ENCODE measurements at places on chromosomes 6 and 20.
A peak's percentile ranks its signal among the peaks of the same experiment; 100 is the strongest.

- no peak overlapping the region for H3K4me3 ChIP-seq
- no peak overlapping the region for H3K27ac ChIP-seq
- no peaks in the 10 kb centered on the region for H3K4me1 ChIP-seq
- no peaks in the 10 kb centered on the region for H3K36me3 ChIP-seq
- no peak for DNase-seq
These were observed 44.8 kb upstream of the SLC17A4 start for GRCh38 chr6:25709761-25710160.

- DNase-seq, result no peak
- H3K4me1 ChIP-seq, result peaks cover 28% of the 10 kb centered on the region
- no peaks in the 10 kb centered on the region for H3K36me3 ChIP-seq
- peaks cover 34% of the 10 kb centered on the region for H3K27me3 ChIP-seq
These were observed 101.4 kb upstream of the BEND6 start for GRCh38 chr6:56853541-56853940.

DNA sequence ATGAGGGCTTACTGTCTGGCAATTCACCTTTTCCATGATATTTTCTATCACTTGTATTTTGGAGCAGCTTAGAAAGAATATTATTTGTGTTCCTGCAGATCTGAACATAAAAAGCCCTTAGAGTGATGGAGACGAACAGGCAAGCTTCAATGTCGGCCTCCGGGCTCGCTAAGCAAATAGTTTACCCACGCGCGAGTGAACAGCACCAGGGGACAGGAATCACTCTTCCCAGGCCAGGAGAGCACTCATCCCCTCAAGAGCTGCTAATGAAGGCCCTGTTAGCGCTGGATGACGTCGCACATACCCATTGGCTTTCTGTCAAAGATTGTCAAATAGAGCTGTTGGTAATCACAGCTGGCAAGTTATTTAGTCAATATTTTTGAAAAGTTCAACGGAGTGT, 395.7 kb downstream of the ZFAND3 start:
- H3K27ac ChIP-seq, result no peak overlapping the region
- H3K4me1 ChIP-seq, result peaks cover 1% of the 10 kb centered on the region
- H3K4me3 ChIP-seq, result no peak overlapping the region
- no peaks in the 10 kb centered on the region for H3K27me3 ChIP-seq
- no peak for DNase-seq

DNA sequence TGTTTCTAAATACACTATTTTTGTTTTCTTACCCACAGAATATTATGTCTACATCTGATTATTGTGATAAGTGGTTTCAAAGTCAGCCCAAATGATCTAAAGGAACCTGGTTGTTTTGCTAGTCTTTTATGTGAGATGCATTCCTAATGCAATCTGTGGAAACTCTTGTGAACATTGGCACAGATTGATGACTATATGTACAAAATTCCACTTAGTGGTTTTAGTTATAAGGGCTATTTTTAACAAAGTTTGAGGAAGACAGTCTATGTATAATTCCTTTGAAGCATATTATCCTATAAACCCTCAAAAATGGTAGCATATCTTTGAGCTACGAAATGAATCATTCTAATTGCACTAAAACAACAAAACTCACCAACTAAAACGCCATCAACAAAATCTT, 140.9 kb downstream of the GRIK2 start:
- H3K27ac ChIP-seq, result no peak overlapping the region
- no peak for DNase-seq
- no peaks in the 10 kb centered on the region for H3K4me1 ChIP-seq
- H3K36me3 ChIP-seq, result no peaks in the 10 kb centered on the region
- H3K27me3 ChIP-seq, result no peaks in the 10 kb centered on the region

GRCh38 chr20:20018366-20018765, 1.2 kb downstream of the NAA20 start:
- peaks cover 33% of the 10 kb centered on the region for H3K4me1 ChIP-seq
- no peaks in the 10 kb centered on the region for H3K27me3 ChIP-seq
- peak overlapping the region; percentile 78 for H3K27ac ChIP-seq
- no peaks in the 10 kb centered on the region for H3K36me3 ChIP-seq
- no peak for DNase-seq

GRCh38 chr6:119929121-119929520, 579.6 kb upstream of the MAN1A1 start:
- peaks cover 15% of the 10 kb centered on the region for H3K36me3 ChIP-seq
- H3K27ac ChIP-seq, result no peak overlapping the region
- no peaks in the 10 kb centered on the region for H3K27me3 ChIP-seq
- no peak overlapping the region for H3K4me3 ChIP-seq
- no peak for DNase-seq

DNA sequence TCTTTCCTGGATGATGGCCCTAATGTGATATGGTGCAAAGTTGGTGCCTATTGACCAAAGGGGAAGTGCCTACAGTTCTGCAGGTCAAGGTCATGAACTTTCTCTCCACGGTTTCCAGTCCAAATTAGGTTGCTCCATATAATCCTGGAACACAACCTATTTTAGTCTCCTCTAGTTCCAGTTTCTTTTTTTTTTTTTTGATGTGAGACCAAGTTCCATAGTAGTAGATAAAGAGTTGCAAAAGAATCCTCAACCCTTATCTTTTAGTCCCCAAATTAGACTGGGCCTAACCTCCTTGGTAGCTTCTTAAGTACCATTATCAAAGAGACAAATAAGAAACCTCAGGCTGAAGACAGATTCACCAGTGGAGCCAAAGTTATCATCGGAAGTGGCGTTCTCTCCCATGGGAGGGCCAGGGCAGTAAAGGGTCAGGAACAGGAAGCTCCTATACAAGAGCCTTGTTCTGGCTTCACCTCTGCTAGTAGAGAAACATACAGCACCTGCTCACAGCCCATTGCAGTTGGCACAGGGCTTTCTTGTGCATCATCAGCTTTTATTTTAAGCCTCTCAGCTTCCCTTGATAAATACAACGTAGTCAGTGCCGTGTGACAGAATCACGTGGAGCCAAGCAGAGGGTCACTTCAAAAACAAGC, 132.2 kb upstream of the RREB1 start:
- no peak for DNase-seq
- H3K27me3 ChIP-seq, result peaks cover 4% of the 10 kb centered on the region
- no peaks in the 10 kb centered on the region for H3K36me3 ChIP-seq
- H3K4me1 ChIP-seq, result no peaks in the 10 kb centered on the region
- H3K4me3 ChIP-seq, result no peak overlapping the region

DNA sequence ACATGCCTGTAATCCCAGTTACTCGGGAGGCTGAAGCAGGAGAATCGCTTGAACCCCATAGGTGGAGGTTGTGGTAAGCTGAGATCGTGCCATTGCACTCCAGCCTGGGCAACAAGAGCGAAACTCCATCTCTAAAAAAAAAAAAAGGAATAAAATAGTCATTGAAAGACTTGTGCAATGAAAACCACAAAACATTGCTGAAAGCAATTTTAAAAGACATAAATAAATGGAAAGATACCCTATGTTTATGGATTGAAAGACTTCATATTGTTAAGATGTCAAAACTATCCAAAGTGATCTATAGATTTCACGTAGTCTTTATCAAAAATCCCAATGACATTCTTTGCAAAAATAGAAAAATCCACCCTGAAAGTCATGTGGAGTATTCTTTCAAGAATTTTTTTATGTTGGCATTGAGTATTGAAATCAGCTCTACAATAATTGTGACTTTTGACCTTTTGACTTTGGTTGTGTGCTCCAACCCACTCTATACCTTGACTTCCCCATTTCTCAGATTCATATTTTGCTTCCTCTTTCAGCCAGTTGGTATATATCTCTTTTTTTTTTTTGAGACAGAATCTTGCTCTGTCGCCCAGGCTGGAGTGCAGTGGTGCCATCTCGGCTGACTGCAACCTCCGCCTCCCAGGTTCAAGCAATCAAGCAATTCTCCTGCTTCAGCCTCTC, 45.5 kb upstream of the SLC23A2 start:
- H3K4me3 ChIP-seq, result no peak overlapping the region
- H3K27me3 ChIP-seq, result no peaks in the 10 kb centered on the region
- DNase-seq, result no peak

- no peaks in the 10 kb centered on the region for H3K27me3 ChIP-seq
- H3K36me3 ChIP-seq, result no peaks in the 10 kb centered on the region
- H3K4me1 ChIP-seq, result no peaks in the 10 kb centered on the region
- no peak overlapping the region for H3K27ac ChIP-seq
- no peak for DNase-seq
These were observed 23.0 kb downstream of the RAB23 start for GRCh38 chr6:57198926-57199636.

DNA sequence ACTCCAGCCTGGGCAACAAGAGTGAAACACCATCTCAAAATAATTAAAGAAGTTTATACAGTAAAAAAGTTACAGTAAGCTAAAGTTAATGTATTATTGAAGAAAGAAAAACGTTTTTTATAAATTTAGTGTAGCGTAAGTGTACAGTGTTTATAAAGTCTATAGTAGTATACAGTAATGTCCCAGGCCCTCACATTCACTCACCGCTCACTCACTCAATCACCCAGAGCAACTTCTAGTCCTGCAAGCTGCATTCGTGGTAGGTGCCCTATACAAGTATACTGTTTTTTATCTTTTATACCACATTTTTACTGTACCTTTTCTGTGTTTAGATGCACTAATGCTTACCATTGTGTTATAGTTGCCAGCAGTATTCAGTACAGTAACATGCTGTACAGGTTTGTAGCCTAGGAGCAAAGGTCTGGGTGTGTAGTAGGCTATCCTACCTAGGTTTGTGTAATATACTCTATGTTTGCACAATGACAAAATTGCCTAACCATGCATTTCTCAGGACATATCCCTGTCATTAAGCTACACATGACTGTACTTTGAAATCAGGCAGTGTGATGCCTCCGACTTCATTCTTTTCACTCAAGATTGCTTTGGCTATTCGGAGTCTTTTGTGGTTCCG, 16.7 kb downstream of the MGME1 start:
- H3K4me1 ChIP-seq, result peaks cover 3% of the 10 kb centered on the region
- H3K4me3 ChIP-seq, result no peak overlapping the region
- DNase-seq, result no peak
- no peaks in the 10 kb centered on the region for H3K27me3 ChIP-seq

DNA sequence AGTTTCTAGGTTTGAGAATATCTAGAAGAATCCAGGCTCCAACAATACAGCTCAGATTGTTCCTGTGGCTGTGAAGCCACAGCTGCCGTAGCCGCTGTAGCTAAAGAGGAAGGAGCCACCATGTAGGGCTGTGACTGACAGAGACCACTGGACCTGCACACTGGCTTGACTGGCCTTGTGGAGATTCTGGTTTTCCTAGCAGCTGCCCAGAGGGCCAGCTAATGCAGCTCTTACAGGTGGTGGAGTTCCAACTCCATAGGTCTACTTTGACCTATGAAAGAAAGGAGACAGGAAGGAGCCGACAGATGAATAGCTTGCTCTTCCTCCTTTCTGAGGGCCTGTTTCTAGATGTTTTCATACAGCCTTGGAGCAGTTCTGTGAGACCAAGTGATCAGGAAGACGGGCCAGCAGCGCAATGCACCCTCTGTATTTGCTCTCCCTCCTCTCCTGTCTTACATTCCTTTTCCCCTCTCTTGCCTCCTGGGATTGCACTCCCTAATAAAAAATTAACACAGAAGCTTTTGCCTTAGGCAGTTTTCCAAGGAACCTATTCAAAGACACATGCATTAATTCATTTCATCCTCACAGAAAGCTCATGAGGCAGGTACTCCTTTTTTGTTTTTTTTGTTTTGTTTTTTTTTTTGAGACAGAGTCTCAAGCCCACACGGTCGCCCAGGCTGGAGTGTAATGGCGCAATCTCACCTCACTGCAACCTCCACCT, 51.8 kb upstream of the MYB start:
- no peak for DNase-seq
- no peaks in the 10 kb centered on the region for H3K27me3 ChIP-seq
- peak overlapping the region; percentile 98 for H3K27ac ChIP-seq
- H3K4me3 ChIP-seq, result peak overlapping the region; percentile 93

DNA sequence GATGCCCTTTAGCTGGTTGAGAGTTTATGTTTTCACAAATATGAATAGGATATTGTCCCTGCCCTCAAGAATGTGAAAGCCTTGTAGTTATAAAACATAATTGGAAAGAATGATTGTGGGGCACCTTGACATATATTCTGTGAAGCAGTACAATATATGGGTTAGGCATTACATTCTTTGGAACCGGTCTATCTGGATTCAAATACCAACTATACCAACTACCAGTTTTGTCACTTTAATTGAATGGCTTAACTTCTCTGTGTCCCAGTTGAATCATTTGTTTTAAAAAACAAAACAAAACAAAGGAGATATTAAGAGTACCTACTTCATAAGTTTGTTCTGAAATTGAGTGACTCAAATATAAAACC, 146.5 kb downstream of the TBC1D32 start:
- H3K36me3 ChIP-seq, result no peaks in the 10 kb centered on the region
- H3K27ac ChIP-seq, result no peak overlapping the region
- no peak overlapping the region for H3K4me3 ChIP-seq
- H3K4me1 ChIP-seq, result no peaks in the 10 kb centered on the region
- DNase-seq, result no peak
- H3K27me3 ChIP-seq, result no peaks in the 10 kb centered on the region

GRCh38 chr20:62161347-62161746, 17.8 kb downstream of the SS18L1 start:
- peaks cover 4% of the 10 kb centered on the region for H3K36me3 ChIP-seq
- H3K4me3 ChIP-seq, result no peak overlapping the region
- DNase-seq, result no peak
- H3K4me1 ChIP-seq, result peaks cover 4% of the 10 kb centered on the region
- H3K27me3 ChIP-seq, result no peaks in the 10 kb centered on the region
- H3K27ac ChIP-seq, result no peak overlapping the region

DNA sequence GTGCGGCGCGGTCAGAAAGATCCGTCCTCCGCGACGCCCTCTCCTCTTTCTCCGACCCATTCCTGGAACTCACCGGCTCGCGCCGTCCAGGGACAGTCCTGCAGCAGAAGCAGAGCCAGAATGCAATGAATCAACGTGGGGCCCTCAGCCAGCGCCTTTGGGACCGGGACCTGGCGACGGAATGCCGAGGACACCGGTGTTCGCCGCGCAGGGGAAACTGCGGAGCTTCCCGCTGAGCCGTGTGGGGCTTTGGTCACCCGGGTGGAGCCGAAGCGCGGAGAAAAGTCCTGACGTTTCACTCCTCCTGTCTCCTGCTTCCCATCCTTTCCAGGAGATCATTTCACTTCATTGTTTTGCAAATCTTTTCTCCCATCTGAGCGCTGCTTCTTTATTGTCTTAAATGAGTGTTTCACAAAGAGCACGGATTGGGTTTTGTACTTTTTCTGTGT, 26.5 kb downstream of the ULBP1 start:
- H3K4me1 ChIP-seq, result peaks cover 24% of the 10 kb centered on the region
- H3K27me3 ChIP-seq, result peaks cover 91% of the 10 kb centered on the region
- no peak for DNase-seq
- no peak overlapping the region for H3K27ac ChIP-seq
